Spleen (tissue), 13 donors: ENCODE measurements at places on chromosomes 7 and 10.
A peak's percentile ranks its signal among the peaks of the same experiment; 100 is the strongest.

GRCh38 chr10:91247360-91248111, 27.1 kb downstream of the PCGF5 start:
- H3K4me3 ChIP-seq, result no peak overlapping the region
- peaks cover 1% of the 10 kb centered on the region for H3K36me3 ChIP-seq
- H3K4me1 ChIP-seq, result peaks cover 14% of the 10 kb centered on the region
- H3K27me3 ChIP-seq, result no peaks in the 10 kb centered on the region
- H3K27ac ChIP-seq, result peak overlapping the region; percentile 9

- peak overlapping the region; percentile 58 for H3K27ac ChIP-seq
- H3K27me3 ChIP-seq, result no peaks in the 10 kb centered on the region
- DNase-seq, result peak; percentile 77
- H3K4me1 ChIP-seq, result peaks cover 60% of the 10 kb centered on the region
These were observed 25.9 kb downstream of the ST8SIA6 start for GRCh38 chr10:17428351-17429097.

DNA sequence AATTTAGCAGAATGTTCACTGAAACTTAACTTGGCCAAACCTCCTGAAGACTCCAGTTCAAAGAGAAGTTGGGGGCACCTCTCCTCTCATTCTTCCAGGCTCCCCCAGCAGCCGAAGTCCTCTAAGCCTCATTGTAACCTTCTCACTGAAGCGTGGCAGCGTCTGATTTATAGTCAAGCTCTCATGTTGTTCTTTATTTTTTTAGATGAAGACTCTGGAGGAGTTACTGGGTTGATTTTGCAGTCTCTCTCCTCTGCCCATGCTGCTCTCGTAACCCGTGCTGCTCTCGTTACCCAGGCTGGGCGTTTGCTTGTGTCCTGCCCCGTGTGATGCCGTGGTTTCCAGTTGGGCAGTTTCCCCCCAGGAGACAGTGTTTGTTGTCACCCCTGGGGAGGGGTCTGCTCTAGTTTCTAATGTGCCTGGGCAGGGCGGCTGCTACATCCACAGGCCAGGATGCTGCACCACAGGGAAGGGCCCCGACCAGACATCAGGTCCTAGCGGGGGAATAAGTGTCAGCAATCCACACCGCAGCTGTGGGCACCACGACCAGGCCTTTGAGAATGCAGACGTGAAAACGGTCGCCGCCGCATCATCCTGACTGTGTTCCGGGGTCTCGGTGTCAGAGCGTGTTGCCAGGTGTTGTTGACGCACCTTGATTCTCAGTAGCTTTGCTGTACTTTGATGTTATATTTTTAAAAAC, 65.2 kb downstream of the WDR37 start:
- H3K36me3 ChIP-seq, result peaks cover 9% of the 10 kb centered on the region
- H3K4me3 ChIP-seq, result no peak overlapping the region
- H3K27me3 ChIP-seq, result no peaks in the 10 kb centered on the region
- H3K4me1 ChIP-seq, result no peaks in the 10 kb centered on the region
- DNase-seq, result no peak

GRCh38 chr7:499853-500485, 19.7 kb downstream of the PDGFA start:
- H3K27me3 ChIP-seq, result no peaks in the 10 kb centered on the region
- H3K4me3 ChIP-seq, result no peak overlapping the region
- peak; percentile 74 for DNase-seq
- no peaks in the 10 kb centered on the region for H3K4me1 ChIP-seq
- H3K27ac ChIP-seq, result no peak overlapping the region

DNA sequence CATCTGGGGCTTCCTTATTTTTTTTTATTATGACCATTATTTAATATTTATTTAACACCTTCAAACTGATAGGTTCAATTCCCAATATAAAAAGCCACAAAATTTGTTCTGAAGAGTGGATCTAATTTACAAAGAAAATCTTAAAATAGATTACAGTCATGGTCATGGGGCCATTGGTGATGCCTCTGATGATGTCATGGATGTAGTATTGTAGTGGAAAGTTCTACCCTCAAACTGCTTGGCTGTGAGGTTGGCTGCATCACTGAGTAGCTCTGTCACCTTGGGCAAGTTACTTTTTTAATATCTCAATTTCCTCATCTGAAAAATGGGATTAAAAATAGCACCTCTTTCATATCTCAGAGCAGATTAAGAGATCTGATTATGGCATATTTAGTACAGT, 128.5 kb downstream of the DKK1 start:
- H3K27me3 ChIP-seq, result no peaks in the 10 kb centered on the region
- H3K4me1 ChIP-seq, result no peaks in the 10 kb centered on the region
- no peak overlapping the region for H3K4me3 ChIP-seq
- DNase-seq, result no peak
- no peaks in the 10 kb centered on the region for H3K36me3 ChIP-seq
- no peak overlapping the region for H3K27ac ChIP-seq

GRCh38 chr7:139033346-139034114, 2.3 kb downstream of the ZC3HAV1L start:
- peaks cover 2% of the 10 kb centered on the region for H3K36me3 ChIP-seq
- no peaks in the 10 kb centered on the region for H3K4me1 ChIP-seq
- DNase-seq, result no peak
- H3K4me3 ChIP-seq, result no peak overlapping the region
